ENCODE measurements at places on chromosomes 7 and 10. TPM values are rescaled to one million over a fixed set of nuclear protein-coding genes. Genes with fewer than 3 reads are reported as not detected.

DNA sequence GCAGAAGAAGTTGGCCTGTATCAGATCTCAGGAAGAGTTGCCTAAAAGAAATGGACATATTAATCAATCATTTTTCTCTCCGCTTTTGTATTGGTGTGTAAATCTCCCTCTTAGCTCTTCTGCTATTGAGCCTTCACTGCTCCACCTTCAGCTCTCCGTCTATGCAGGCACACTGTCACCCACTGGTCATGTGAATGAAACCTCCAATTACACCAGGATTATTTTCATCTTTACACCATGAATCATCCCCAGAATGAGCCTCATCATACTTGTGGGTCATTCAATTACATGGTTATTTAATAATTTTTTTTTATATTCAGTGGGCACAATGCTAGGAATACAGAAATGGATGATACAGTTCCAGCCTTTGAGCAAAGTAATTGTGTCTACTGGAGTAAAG is 92.6 kb downstream of the LRRC4 start:
- H3K27ac ChIP-seq: no peak overlapping the region
- no peak overlapping the region for H3K4me3 ChIP-seq
- peaks cover 27% of the 10 kb centered on the region for H3K36me3 ChIP-seq
- DNase-seq: no peak
- peaks cover 4% of the 10 kb centered on the region for H3K4me1 ChIP-seq

DNA sequence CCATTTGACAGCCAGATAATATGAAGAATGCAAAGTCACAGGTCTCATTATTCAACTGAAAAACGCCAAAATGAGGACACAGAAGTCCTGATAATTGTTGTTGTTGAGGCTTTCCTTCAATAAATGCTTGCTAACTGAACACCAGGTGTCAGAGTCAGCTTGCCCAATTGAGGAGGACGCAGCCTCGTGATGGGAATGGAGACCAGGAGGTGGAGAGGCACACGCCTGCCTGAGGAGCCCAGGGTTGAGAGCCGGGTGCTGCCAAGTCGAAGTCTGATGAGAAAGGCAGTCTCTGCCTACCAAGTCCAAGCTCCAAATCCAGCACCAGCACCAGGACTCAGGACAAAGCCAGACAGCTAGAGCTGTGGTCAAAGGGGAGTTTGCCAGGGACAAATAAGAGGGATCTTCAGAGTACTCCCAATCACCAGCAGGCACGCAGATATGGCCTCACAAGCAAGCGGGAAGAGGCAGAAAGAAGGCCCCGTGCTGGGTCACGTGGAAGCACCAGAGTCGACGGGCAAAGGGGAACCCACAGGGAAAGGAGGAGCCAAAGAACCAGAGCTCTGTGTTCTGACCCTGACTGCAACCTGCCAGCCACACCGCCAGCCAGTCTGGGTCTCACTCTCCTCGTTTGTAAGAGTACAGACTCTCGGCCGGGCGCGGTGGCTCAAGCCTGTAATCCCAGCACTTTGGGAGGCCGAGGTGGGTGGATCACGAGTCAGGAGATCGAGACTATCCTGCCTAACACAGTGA is 47.6 kb downstream of the VOPP1 start:
- H3K36me3 ChIP-seq: peaks cover 2% of the 10 kb centered on the region
- no peaks in the 10 kb centered on the region for H3K27me3 ChIP-seq

DNA sequence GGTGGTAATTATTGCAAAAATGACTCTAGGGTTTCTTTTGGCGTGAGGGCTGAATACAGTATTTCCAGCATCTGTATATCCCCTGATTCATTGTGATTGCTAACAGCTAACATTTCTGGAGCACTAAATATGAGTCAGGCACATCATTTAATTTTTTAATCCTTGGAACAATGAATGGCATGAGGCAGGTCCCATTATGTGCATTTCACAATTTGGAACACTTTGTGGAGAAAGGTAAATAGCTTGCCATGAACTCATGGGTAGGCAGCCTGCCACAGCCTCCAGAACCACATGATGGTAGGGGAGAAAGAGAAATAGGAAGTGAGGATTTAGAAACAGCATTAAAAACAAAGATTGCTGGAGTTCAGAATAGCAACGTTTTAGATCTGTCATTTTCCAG is 1.7 kb downstream of the NPTX2 start:
- peaks cover 49% of the 10 kb centered on the region for H3K27me3 ChIP-seq
- H3K4me3 ChIP-seq: no peak overlapping the region
- peaks cover 7% of the 10 kb centered on the region for H3K4me1 ChIP-seq

DNA sequence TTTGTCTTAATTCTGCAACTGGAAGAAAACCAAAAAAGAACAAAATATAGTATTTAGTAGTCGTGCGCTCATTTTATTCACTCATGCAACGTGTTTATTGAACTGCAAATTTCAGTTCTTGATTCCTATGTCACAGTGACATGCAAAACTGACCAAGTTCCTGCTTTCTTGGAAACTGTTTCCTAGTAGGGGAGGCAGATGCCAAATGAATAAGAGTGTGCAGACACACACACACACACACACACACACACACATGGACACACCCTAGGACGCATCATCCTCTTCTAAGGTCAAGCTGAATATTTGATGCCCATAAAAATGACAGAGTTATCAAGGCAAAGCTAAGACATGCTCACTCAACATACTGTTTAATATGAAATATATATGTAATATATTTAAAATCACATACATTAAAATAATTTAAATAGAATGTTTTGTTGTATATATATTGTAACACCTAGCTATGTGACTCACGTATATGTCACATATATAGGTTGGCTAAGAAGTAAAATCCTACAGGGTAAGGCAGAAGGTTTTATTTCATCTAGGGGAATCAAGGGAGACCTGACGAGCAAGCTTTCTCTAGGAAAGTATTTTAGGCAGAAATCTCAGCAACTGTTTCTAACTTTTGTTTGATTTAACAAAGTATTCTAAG is 79.6 kb downstream of the SVIL start:
- peak overlapping the region; percentile 76 for H3K27ac ChIP-seq
- no peak overlapping the region for H3K4me3 ChIP-seq
- no peaks in the 10 kb centered on the region for H3K27me3 ChIP-seq
- H3K4me1 ChIP-seq: peaks cover 5% of the 10 kb centered on the region

DNA sequence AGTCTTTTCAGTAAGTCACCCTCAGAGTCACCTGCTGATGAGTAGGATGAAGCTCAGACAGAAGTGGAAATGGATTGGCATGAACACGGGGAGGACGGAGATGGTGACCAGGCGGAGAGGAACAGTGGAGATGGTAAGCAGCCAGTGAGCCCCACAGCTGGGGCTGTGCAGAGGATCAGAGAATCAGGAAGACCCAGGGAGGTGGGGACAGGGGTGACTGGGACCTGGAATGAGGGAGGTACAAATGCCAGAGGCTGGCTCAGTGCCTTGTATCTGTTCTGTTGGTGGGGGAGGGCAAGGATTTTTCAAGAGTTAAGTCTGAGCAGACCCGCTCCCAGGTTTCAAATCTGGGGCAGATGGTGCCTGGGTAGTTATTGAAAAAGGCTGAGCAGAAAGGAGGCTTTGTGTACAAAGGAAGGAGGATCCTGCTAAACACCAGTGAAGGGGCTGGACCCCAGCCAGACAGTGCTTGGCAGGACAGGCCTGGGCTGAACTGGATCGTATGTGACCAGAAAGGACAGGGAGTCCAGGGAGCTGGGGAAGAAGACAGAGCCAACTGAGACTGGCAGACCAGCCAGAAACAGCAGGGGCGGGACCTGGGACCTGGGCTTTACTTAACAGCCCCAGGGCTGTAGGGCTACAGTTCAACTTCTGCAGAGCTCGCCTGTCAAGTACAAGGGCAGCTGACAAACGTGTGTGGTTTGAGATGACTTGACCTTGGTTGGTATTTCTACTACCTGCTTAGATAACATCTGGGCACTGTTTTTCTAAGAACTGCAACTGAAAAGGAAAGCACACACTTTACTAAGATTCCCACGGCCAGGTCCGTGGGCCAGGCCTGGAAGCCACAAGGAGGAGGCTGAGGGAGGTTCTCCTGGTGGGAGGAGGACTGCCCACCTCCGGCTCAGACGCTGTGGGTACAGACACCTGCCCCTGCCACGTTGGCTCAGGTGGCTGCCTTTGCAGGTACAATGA is 13.2 kb upstream of the FRMPD2 start:
- no peak overlapping the region for H3K4me3 ChIP-seq
- H3K27me3 ChIP-seq: peaks cover 10% of the 10 kb centered on the region
- H3K27ac ChIP-seq: no peak overlapping the region

GRCh38 chr7:46651070-46651469 is 730.0 kb upstream of the IGFBP3 start:
- no peaks in the 10 kb centered on the region for H3K4me1 ChIP-seq
- H3K27ac ChIP-seq: no peak overlapping the region
- H3K4me3 ChIP-seq: no peak overlapping the region

DNA sequence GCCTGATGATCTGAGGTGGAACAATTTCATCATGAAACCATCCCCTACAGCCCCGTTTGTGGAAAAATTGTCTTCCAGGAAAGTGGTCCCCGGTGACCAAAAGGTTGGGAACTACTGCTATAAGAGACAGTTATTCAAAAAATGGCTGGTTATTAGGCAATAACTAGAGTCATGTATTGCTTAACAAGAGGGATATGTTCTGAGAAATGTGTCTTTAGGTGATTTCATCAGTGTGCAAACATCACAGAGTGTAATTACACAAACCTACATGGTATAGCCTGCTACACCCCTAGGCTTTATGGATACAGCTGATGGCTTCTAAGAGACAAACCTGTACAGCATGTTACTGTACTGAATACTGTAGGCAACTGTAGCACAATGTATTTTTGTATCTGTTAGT is 71.3 kb upstream of the CSTF2T start:
- H3K27me3 ChIP-seq: peaks cover 2% of the 10 kb centered on the region
- H3K4me1 ChIP-seq: no peaks in the 10 kb centered on the region
- H3K27ac ChIP-seq: no peak overlapping the region
- no peak overlapping the region for H3K4me3 ChIP-seq
- H3K36me3 ChIP-seq: no peaks in the 10 kb centered on the region
- DNase-seq: no peak

DNA sequence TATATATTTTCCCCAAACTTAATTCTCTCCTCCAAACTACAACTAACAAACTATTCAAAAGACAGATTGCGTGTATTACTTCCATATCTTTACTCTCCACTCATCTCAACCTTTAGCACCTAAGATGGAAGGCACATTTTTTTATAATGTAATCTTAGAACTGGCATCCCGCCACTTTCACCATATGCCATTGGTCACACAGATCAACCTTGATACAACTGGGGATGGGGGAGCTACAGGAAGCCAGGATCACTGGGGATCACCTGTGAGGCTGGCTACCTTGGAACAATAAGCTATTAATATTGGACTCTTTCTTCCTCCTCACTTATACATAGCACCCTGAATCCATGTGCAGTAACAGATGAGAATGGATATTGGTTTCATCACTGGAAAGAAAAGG is 469.6 kb upstream of the LRRN3 start:
- no peaks in the 10 kb centered on the region for H3K27me3 ChIP-seq
- DNase-seq: no peak
- no peaks in the 10 kb centered on the region for H3K4me1 ChIP-seq
- H3K27ac ChIP-seq: no peak overlapping the region
- H3K4me3 ChIP-seq: no peak overlapping the region

- H3K27me3 ChIP-seq: no peaks in the 10 kb centered on the region
- no peak overlapping the region for H3K4me3 ChIP-seq
- no peaks in the 10 kb centered on the region for H3K36me3 ChIP-seq
Observed at GRCh38 chr7:3588341-3588740, 287.3 kb downstream of the SDK1 start.

GRCh38 chr7:64101126-64101942 is 56.1 kb downstream of the ZNF727 start:
- DNase-seq: no peak
- peaks cover 3% of the 10 kb centered on the region for H3K36me3 ChIP-seq
- H3K27me3 ChIP-seq: no peaks in the 10 kb centered on the region
- no peak overlapping the region for H3K4me3 ChIP-seq
- no peak overlapping the region for H3K27ac ChIP-seq

DNA sequence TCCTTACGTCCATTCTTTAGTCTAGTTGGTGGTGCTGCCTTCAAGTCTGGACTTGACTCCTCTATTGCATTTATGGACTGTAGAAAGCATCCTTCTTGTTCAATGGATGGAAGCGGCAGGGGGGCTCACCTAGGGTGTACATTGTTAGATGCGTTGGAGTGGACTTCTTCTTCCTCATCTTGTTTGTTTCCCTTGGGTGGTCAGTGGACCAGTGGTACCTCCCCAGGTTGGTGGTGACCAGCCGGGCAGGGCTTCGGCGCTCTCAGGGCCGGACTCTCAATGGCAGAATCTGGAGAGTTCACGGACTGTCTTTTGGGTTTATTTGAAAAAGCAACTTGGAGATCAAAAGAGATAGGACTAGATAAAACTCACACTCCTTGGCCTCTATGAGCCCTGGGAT is 6.2 kb upstream of the BTBD16 start:
- no peak for DNase-seq
- no peak overlapping the region for H3K4me3 ChIP-seq
- no peaks in the 10 kb centered on the region for H3K4me1 ChIP-seq
- no peaks in the 10 kb centered on the region for H3K36me3 ChIP-seq
- no peak overlapping the region for H3K27ac ChIP-seq

- no peak for DNase-seq
- H3K36me3 ChIP-seq: no peaks in the 10 kb centered on the region
- peaks cover 12% of the 10 kb centered on the region for H3K4me1 ChIP-seq
- H3K4me3 ChIP-seq: peak overlapping the region; percentile 65
Observed at GRCh38 chr10:105837951-105838350, 1196.9 kb downstream of the SORCS3 start.

DNA sequence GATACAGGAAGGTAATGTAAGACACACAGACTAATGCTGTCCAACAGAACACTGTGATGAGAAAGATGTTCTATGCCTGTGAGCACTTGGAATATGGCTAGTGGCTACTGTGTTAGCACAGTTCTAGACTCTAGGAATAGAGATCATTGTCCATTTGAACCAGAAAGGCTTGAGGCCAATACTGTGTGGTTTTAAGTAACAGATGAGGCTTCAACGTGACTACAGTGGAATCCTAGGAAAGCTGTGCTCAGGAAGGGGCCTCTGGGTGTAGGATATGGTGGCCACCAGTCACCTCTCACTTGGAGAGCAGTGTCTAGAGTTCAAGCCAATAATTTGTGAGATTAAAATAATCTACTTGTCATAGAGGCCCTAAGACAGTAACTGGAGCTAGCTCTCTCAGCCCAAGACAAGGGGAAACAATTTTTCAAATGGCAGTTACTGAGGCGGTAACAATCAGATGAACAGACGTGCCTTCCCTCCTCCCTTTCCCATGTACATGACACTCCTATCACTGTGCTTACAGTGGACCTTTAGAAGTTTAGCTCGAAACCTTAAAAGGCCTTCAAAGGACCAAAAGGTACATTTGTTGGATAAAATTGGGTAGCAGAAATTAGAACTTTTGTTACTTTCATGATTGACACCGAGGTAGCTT is 10.2 kb downstream of the ZDHHC16 start:
- no peaks in the 10 kb centered on the region for H3K27me3 ChIP-seq
- H3K36me3 ChIP-seq: peaks cover 58% of the 10 kb centered on the region
- no peak for DNase-seq

The SRGN gene
- total RNA-seq: 292 TPM

The CYP3A4 gene
- not detected for total RNA-seq

The CFAP69 gene
- 0.07 TPM for total RNA-seq

The SLC26A5 gene
- total RNA-seq: not detected

The CRTAC1 gene
- total RNA-seq: not detected

The OR13A1 gene
- total RNA-seq: not detected
